Naive thymus-derived CD8-positive, alpha-beta T cell (primary cell): ENCODE measurements at places on chromosomes 13 and 19. TPM values are rescaled to one million over a fixed set of nuclear protein-coding genes. Genes with fewer than 3 reads are reported as not detected.

GRCh38 chr19:17540174-17540573 is 15.3 kb upstream of the COLGALT1 start:
- DNase-seq, result no peak

- no peak for DNase-seq
These were observed 66.9 kb upstream of the CACNA1A start for GRCh38 chr19:13573056-13573667.

- no peak for DNase-seq
These were observed 25.9 kb downstream of the RASA3 start for GRCh38 chr13:114106526-114106925.

- DNase-seq, result peak; percentile 9
These were observed 9.8 kb downstream of the SIGLEC10 start for GRCh38 chr19:51407511-51408131.

GRCh38 chr19:56261145-56261544 is 11.4 kb upstream of the EDDM13 start:
- DNase-seq, result no peak

DNA sequence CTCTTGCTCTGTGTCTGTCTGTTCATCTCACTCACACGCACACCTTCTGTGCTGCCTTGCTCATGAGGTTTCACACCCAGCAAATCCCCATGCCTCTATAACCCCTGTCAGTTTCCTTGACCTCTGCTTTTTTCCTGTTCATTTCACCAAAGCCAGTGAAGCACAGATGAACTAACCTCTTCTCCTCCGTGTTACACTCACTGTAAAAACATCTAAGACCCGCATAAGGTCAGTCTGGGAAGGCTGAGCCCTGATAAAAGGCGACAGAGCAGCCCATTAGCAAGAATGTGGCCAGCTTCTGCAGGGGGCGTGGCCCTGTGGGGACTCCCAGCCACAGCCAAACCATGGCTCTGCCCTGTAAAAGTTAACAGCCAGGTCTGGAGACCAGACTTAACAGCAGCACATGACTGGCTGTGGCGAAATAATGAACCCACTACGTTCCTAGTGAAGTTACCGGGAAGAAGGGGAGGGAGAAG is 42.8 kb upstream of the NPAS1 start:
- no peak for DNase-seq

- DNase-seq, result no peak
These were observed 242.2 kb upstream of the EDNRB start for GRCh38 chr13:78160793-78161192.

GRCh38 chr13:43848001-43848649 is 31.4 kb downstream of the CCDC122 start:
- DNase-seq, result no peak

- no peak for DNase-seq
These were observed 32.2 kb upstream of the TNFAIP8L1 start for GRCh38 chr19:4606921-4607678.

DNA sequence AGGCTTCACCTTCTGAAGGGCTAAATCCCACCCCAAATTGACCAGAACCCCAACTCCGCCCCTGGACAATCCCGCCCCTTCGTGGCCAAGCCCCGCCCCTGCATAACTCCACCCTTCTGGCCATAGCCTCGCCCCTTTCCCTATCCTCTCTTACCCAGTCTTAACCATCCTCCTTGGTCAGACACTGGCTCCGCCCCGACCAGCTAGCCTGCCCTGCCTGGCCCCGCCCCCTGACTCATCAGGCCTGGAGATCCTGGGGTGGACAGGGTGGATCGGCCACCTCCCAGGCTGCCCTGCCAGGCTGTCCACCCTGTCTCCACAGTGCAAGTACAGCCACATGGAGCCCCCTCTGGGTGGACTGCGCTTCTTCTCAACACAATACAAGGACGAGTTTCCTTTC is 8.0 kb upstream of the ZNF358 start:
- DNase-seq, result no peak

DNA sequence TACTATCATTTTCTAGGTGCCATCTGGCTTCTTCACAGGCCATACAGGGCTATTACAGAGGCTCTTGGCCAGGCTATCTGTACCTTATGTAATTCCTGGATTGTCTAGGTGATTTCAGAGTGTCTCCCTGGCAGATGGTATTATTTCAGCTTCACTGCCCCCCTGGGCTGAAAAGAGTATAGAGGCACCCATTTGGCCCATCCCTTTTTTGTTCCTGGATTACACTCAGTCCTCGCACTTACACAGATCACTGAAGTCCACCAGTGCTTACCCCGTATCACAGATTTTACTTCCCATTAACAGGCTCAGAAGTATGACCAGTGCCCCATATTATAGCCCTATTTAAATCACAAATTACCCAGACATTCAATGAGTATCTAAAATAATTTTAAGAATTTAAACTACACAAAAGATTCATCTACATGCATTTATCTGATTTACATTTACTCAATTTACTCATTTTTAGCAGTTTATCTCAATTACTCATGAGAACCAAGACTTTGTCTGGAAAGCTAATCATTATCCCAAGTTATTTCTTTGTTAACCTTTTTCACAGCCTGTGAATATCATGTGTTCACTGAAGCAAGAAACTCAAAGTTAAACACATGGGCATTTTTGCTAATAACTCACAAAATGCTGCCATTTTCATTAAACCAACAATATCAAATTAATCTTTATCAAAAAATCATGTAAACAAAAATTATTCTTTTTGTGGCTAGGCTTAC is 121.0 kb downstream of the PCDH20 start:
- no peak for DNase-seq

GRCh38 chr13:83184819-83185218 is 697.5 kb downstream of the SLITRK1 start:
- DNase-seq, result no peak

- no peak for DNase-seq
These were observed 51.8 kb downstream of the MLLT1 start for GRCh38 chr19:6227936-6228325.

DNA sequence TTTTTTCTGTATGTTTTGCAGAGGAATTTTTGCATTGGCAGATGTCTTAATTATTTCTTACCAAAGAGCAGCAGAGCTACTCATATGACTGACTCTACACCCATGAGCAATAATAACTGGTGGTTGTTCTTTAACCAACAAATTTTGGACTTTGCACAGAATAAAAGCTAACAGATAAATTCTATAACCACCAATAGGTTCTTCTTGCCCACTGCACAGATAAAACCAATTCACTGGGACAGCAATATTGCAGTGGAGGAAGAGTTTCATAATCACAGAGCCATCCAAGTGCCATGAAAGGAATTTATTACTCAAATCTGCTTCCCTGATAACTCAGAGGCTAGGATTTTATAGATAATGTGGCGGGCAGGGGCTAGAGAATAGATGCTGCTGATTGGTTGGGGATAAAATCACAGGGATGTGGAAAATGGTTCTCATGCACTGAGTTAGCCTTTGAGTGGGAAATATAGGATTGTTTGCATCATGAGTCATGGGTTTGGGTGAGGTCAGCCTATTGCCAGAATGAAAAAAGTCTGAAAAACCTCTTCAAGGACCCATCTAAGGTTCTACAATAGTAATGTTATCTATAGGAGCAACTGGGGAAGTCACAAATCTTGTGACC is 104.3 kb upstream of the PCDH17 start:
- DNase-seq, result no peak

DNA sequence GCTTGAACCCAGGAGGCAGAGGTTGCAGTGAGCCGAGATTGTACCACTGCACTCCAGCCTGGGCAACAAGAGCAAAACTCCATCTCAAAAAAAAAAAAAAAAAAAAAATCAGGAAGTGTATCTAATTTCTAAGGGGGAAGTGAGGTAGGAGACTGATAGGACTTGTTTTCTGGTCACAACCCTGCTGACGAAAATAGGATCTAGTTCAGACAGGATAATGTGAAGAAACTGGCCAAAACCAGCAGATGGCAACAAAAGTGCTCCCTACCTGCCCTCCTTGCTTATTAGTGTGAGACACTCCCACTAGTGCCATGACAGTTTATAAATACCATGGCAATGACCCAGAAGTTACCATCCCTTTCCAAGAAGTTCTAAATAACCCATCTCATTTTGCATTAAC is 36.0 kb upstream of the KPNA3 start:
- DNase-seq, result no peak

DNA sequence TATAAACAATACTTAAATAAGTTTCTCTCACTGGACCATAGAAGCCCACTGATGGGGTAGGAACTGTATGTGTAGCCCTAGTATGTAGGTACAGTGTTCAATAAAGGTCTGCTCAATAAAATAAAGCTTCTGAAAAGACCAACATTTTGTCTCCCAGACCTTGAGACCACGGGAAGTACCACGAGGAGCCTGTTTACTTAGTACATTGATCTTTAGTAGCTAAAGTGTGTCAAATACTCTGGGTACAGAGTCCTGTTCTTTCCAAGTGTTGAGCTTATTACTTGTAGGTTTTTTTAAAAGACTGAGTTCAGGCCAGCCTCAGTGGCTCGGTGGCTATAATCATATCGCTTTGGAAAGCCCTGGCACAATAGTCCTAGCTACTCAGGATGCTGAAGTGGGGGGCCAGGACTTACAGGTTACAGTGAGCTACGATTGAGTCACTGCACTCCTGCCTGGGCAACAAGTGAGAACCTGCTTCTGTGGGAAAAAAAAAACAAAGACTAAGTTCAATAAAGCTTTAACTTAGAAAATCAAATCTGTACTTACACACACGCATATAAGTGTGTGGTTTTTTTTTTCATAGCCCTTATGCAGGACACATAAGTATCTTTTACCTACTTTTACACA is 3.4 kb downstream of the MTRF1 start:
- no peak for DNase-seq

- no peak for DNase-seq
These were observed 5.4 kb upstream of the PLK5 start for GRCh38 chr19:1518471-1518870.

GRCh38 chr13:114019367-114019766 is 45.5 kb upstream of the C13orf46 start:
- peak; percentile 48 for DNase-seq

DNA sequence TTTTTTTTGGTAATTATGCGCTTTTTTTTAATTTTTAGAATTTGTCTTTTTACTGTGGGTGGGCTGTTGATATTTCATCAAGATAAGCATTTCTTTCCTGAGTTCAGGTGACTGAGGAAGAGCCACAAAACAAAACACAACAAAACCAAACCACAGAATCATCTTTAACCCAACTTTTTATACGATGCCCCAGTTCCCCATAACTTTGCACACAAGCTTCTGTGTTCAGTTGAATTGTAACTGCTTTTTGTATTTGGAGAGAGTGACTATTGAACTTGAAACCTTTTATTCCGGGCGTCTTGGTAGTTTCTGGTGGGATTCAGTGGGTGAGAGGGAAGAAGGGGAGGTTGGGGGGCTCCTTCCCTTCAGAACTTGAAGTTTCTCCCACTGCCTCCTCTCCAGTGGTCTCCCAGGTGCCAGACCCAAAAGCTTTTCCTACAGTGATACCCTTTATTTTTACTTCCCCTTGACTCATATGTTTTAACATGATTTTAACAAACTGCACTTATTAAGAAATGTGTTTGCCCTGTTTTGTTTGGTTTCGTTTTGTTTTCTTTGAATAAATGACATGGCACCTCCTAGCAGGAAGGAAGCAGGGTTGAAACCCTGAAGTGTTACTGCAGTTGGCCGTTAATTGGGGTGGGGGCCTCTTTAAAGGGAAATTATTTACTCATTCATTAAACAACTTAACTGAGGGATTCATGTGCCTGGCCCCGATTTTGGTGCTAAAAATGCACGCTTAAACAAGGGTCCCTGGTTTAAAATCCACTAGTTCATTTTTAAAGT is 2.7 kb upstream of the CCDC97 start:
- peak; percentile 72 for DNase-seq

TEX29 gene
- polyA plus RNA-seq, result not detected

PGLYRP1 gene
- not detected for polyA plus RNA-seq

KLHL1 gene
- not detected for polyA plus RNA-seq

MUC16 gene
- polyA plus RNA-seq, result not detected

LRRC8E gene
- not detected for polyA plus RNA-seq

ZNF726 gene
- 3.8 TPM for polyA plus RNA-seq

KLK6 gene
- polyA plus RNA-seq, result not detected

NCR1 gene
- not detected for polyA plus RNA-seq

KIR2DL4 gene
- polyA plus RNA-seq, result not detected

ADAMTS10 gene
- polyA plus RNA-seq, result 2.0 TPM
